ENCODE measurements at places on chromosomes 1 and 21. TPM values are rescaled to one million over a fixed set of nuclear protein-coding genes. Genes with fewer than 3 reads are reported as not detected.

The FABP3 gene
- not detected for polyA plus RNA-seq

The POFUT2 gene
- 3.1 TPM for polyA plus RNA-seq

The RIPPLY3 gene
- polyA plus RNA-seq = not detected

The TMEM51 gene
- not detected for polyA plus RNA-seq

The MYCL gene
- not detected for polyA plus RNA-seq

The MAEL gene
- polyA plus RNA-seq = not detected

The C1QA gene
- polyA plus RNA-seq = not detected

The ARHGAP29 gene
- not detected for polyA plus RNA-seq

The LRRC38 gene
- polyA plus RNA-seq = not detected

The PCNT gene
- polyA plus RNA-seq = 8.5 TPM

The C21orf58 gene
- polyA plus RNA-seq = 0.77 TPM

The TNNI3K gene
- not detected for polyA plus RNA-seq

The STPG1 gene
- 4.1 TPM for polyA plus RNA-seq

The MTMR11 gene
- polyA plus RNA-seq = 0.98 TPM

The RAP1GAP gene
- not detected for polyA plus RNA-seq

The LEFTY2 gene
- not detected for polyA plus RNA-seq

Measured in CD4-positive, CD25-positive, alpha-beta regulatory T cell (primary cell).